ENCODE measurements at places on chromosomes 5 and 9.
A peak's percentile ranks its signal among the peaks of the same experiment; 100 is the strongest.

DNA sequence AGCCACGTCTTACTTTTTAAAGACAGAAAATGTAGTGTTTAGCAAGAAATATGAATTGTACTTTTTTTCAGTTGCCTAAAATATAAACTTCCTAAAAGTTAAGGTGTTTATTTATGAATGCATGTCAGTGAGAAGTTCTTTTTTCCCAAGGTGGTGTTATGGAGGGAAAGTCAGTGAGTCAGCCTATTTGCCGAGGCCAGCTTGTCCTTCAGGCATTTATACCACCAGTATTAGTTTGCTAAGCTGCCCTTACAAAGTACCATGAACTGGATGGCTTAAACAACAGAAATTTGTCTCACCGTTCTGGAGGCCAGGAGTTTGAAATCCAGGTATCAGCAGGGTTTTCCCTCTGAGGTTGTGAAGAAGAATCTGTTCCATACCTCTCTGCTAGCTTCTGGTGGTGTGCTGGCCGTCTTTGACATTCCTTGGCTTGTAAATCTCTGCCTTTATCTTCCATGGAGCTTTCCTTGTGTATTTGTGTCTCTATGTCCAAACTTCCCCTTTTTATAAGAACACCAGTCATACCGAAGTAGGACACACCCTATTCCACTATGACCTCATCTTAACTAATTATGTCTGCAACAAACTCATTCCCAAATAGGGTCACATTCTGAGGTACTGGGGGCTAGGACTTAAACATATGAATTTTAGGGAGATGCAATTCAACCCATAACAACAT lies 38.4 kb downstream of the PRKACG start:
- no peak for DNase-seq

DNA sequence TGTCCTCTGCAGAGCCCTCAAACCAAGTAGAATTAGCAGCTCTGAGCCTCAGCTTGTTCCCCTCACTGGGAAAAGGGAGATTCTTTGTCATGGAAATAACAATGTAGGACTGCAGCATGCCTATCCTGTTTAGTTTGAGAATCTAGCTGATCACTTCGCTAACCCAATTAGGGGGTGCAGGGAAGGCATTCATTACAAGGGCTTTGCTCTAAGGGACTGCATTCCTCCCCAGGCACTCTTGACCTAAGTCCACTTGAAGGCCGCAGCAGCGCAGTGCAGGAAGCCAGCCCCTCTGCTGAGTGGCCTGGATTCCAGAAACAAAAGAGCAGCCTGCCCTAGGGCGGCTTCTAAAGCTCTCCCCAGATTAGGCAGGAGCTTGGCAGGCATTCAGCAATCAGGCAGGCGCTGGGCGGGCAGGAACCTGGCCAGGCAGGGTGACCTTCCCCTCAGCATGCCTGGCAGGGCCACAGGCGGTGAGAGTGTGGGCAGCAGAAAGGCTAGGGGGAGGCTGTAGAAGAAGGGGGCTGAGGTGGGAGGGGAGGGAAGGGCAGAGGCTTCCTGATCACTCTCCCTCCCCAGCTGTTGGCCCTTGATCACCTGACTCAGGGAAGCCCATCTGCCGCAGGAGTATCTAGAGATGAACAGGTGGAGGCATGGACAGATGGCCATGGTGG lies 24.8 kb downstream of the CCNJL start:
- peak; percentile 34 for DNase-seq

- no peak for DNase-seq
Observed at GRCh38 chr5:36751886-36752285, 124.7 kb upstream of the NIPBL start.

DNA sequence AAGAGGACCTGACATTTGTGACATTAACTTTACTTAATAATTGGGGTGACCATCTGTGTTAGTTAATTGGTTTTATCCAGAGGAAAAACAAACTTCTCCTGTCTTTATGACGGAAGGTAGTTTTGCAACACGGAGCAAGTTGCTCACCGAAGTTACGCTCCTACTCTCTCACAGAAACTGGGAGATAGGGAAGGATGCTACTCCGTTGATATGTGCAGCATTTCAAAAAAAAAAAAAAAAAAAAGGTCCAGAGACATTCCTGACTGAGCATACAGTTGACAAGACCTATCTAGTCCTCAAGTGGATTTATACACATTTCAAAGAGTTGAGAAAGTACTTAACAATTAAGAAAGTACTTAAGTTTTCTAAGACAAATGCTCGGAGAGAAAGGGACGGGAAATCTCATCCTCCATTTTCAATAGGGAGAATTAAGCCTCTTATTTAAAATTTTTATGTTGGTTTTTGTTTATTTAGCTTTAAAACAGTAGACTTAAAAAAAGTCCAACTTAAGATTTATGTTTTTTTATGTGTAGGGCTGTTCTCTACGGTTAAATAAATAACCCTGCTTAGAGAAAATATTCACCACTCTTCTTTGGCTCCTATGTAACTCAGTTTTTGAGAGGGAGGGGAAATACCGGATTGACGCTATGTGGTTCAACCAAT lies 455 bp upstream of the FER start:
- DNase-seq, result no peak

- DNase-seq, result no peak
Observed at GRCh38 chr9:134007150-134007549, 15.0 kb upstream of the VAV2 start.

DNA sequence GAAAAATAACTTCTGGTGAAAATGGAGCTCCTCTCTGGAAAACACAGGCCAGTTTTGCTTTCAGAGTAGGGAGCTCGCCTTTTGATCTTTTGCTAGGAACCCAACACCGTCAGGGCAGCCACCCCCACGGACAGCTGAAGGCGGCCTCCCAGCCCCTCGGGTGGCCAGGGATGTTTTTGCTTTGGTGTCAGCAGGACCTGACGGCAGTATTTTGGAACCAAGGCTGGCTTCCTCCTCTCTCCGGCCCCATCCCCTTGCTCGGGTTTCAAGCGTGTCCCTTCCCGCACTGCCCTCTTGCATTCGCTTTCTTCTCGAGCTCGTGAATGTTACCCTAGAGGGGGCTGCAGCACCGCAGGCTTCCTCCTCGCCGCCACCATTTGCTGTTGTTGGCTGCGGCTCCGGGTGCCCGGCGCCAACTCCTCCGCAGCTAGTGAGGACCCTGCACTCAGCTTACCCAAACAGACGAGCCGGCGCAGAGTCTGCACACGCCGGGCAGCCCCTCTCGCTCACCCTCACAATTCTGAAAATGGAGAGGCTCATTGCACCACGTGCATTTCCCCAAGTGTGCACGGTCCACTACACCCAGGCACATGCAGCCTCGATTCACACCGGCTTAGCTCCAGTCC lies 35.5 kb upstream of the ADAMTSL1 start:
- DNase-seq, result peak; percentile 83

GRCh38 chr5:98570010-98570409 lies 203.5 kb upstream of the RGMB start:
- no peak for DNase-seq

DNA sequence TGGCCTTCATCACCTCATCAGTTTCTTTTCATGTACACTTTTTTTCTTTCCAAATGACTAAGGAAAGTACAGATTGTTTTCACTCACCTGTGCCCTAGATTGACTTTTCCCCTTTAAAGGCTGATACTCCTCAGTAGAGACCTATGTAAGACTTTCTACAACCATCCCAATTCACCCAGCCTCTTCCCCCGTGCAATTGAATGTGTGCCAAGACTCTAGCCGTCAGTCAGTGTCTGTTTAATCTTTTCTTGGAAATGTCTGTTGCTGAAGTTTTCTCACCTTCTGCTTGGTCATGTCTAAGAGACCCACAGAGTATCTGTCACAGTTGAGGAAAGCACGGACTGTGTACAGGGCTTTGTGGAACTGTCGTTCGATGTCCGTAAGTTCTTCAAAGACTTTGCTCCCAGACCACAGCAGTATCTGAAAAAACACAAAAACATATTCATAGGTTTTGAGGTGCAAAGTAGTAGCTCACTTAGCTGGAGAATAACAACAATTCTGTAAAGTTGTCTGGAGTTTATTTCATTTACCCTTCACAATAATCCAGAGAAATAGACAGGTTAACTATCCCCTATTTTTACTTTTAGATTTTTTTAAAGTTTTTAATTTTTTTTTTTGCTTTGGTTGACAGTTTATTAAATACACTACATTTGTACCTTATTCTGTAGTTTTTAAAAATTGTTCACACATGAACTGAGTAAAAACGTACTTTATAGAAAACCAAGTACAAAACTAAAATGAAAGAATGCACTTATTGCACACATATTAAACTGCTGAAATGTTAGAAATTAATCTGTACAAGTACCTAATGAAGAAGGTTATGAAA lies 13.6 kb downstream of the PDE6A start:
- DNase-seq, result no peak

GRCh38 chr9:88738709-88739108 lies 203.7 kb downstream of the NXNL2 start:
- no peak for DNase-seq

- no peak for DNase-seq
Observed at GRCh38 chr5:76579166-76579937, 43.9 kb downstream of the F2RL2 start.

DNA sequence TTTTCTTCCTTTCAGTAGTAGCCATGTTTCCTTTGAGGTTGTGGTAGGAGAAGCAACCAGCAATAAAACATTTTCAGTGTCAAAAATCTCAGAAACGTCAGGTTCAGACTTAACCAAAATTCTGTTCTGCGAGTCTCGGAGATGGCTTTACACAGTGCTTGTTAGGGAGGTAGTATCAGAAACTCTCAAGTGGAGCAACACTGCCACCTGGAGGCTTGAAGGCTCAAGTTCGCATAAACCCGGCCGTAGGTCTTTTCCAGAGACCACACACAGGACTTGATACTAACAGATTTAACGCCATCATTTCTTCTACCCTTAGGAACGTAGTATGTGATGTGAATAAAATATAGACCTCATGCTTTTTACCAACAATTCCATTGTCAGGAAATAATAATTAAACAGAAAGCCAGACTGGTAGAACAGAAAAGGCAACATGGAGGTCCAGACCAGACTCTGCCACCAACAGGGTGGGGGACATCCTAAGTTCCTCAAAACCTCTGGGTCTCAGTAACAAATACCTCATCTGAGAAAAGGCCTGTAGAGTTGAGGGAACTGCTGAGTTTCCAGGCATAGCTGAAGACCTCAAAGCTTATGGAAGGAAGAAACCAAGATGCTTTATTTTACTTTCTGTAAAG lies 8.5 kb downstream of the PTGER4 start:
- DNase-seq, result peak; percentile 89

Data from right hindlimb (tissue), 1 donor.